Activated naive CD8-positive, alpha-beta T cell treated with anti-CD3 and anti-CD28 coated beads, Interleukin-2, amount 10 ng/mL, durations not matched to agents 7 days and 5 days (primary cell): ENCODE measurements at places on chromosomes 4 and X.

GRCh38 chr4:4974727-4975126 lies 44.5 kb downstream of the CYTL1 start:
- DNase-seq, result no peak

- DNase-seq, result no peak
Observed at GRCh38 chr4:1210971-1211370, 38.0 kb downstream of the CTBP1 start.

GRCh38 chr4:159632031-159632430 lies 529.2 kb downstream of the RAPGEF2 start:
- no peak for DNase-seq

- DNase-seq, result no peak
Observed at GRCh38 chr4:184344899-184345572, 127.4 kb upstream of the ENPP6 start.

DNA sequence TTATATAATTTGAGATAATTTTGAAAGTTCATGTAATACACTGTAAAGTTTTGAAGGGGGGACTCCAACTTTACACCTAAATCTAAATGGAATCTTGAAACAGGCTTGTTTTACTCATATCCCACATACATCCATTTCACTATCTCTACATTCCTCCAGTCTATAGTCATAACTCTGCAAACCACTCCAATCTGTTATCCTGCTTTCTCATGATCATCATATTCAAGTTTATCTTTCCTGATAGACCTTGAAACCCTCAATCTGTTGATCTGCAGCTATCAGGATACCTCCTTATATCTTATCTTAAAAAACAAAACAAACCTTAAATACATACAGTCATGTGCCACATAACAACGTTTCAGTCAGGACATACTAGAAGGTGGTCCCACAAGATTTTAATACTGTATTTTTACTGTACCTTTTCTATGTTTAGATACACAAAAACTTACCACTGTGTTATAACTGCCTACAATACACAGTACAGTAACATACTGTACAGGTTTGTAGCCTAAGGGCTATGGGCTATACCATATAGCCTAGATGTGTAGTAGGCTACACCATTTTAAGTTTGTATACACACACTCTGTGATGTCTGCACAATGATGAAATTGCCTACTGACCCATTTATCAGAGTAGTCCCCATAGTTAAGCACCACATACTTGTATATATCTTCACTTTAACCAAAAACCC lies 14.0 kb downstream of the CHIC2 start:
- no peak for DNase-seq

GRCh38 chr4:58360354-58361133 lies 1250.4 kb upstream of the IGFBP7 start:
- DNase-seq, result no peak

GRCh38 chrX:45986971-45987370 lies 558.2 kb downstream of the ZNF674 start:
- DNase-seq, result no peak

- no peak for DNase-seq
Observed at GRCh38 chr4:4289597-4289940, 385 bp downstream of the LYAR start.

DNA sequence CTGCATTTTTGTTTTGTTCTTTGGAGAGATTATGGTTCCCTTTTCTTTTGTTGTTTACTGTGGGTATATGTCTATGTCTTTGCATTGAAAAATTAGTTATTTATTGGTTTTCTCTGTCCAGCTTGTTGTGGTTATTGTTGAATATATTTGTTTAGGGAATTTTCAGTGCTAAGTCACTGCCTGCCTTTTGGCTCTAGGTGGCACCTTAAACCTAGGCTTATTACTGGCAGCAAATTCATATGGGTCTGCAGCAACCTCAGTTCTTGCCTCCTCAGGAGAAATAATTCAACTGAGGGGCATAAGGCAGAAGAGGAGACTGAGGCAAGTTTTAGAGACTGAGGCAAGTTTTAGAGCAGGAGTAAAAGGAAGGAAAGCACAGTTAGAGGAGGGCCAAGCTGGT lies 1157.3 kb upstream of the AGA start:
- DNase-seq, result no peak

- no peak for DNase-seq
Observed at GRCh38 chrX:66163849-66164411, at the start of gene HEPH. HEPH (plus strand) TSS chrX:66164247; CDS start chrX:66170571, 6,324 bp downstream.

- DNase-seq, result no peak
Observed at GRCh38 chrX:49838374-49838773, 9.3 kb downstream of the PAGE4 start.

- DNase-seq, result no peak
Observed at GRCh38 chr4:4506961-4507360, 34.9 kb downstream of the STX18 start.

DNA sequence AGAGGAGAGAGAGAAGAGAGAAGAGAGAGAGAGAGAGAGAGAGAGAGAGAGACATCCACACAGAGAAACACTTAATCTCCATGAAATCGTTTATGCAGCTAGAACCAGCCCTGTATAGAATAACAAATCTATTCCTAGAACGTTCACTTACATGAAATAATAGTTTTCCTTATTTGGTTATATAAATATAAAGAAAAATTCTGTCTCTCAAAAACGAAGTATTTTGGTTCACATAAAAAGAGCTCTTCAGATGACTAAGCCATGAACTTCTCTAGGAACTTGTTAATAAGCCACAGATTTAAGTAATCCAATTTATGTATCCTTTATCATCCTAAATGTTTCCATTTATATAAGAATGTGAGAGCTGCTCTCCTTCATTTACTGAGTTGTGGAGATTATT lies 1315.1 kb upstream of the PCDH7 start:
- DNase-seq, result no peak

GRCh38 chr4:146112389-146112788 lies 63.1 kb upstream of the LSM6 start:
- DNase-seq, result no peak

GRCh38 chr4:46839128-46839527 lies 69.9 kb downstream of the COX7B2 start:
- no peak for DNase-seq

GRCh38 chr4:56080384-56080783 lies 131.6 kb downstream of the CEP135 start:
- DNase-seq, result no peak
